ENCODE measurements at places on chromosomes 12 and 14. TPM values are rescaled to one million over a fixed set of nuclear protein-coding genes. Genes with fewer than 3 reads are reported as not detected.

The HPD gene
- total RNA-seq, result 0.28 TPM

The OR10AD1 gene
- total RNA-seq, result not detected

The PRH2 gene
- total RNA-seq, result not detected

The AKAP3 gene
- 1.5 TPM for total RNA-seq

The TEX52 gene
- not detected for total RNA-seq

The LDHB gene
- total RNA-seq, result 1,270 TPM

The NFATC4 gene
- 19.2 TPM for total RNA-seq

The PTGER2 gene
- 0.77 TPM for total RNA-seq

The SFSWAP gene
- 48.6 TPM for total RNA-seq

The KIF5A gene
- 2.2 TPM for total RNA-seq

The REP15 gene
- total RNA-seq, result not detected

The INHBE gene
- 0.77 TPM for total RNA-seq

The FGF6 gene
- total RNA-seq, result not detected

The SERPINA10 gene
- total RNA-seq, result not detected

The NR1H4 gene
- not detected for total RNA-seq

The TAS2R7 gene
- total RNA-seq, result not detected

The ACRBP gene
- 1.8 TPM for total RNA-seq

The KRT85 gene
- total RNA-seq, result not detected

The GPR132 gene
- total RNA-seq, result 39.6 TPM

The OR8S1 gene
- not detected for total RNA-seq

The CCDC38 gene
- 0.08 TPM for total RNA-seq

The SRP54 gene
- total RNA-seq, result 70.8 TPM

The G2E3 gene
- 20.1 TPM for total RNA-seq

The MYH7 gene
- total RNA-seq, result 0.10 TPM

The SIX1 gene
- not detected for total RNA-seq

The CCT2 gene
- total RNA-seq, result 261 TPM

The ATP2A2 gene
- 133 TPM for total RNA-seq

The OLR1 gene
- total RNA-seq, result 0.08 TPM

The NGB gene
- not detected for total RNA-seq

The ERBB3 gene
- total RNA-seq, result 0.72 TPM

The HOXC13 gene
- not detected for total RNA-seq

The OR10G3 gene
- total RNA-seq, result not detected

The GABARAPL1 gene
- total RNA-seq, result 2.7 TPM

The DRAM1 gene
- 38.7 TPM for total RNA-seq

The CISTR gene
- not detected for total RNA-seq

Data from GM12878 (cell line).